ENCODE measurements at places on chromosomes 13 and 19.

DNA sequence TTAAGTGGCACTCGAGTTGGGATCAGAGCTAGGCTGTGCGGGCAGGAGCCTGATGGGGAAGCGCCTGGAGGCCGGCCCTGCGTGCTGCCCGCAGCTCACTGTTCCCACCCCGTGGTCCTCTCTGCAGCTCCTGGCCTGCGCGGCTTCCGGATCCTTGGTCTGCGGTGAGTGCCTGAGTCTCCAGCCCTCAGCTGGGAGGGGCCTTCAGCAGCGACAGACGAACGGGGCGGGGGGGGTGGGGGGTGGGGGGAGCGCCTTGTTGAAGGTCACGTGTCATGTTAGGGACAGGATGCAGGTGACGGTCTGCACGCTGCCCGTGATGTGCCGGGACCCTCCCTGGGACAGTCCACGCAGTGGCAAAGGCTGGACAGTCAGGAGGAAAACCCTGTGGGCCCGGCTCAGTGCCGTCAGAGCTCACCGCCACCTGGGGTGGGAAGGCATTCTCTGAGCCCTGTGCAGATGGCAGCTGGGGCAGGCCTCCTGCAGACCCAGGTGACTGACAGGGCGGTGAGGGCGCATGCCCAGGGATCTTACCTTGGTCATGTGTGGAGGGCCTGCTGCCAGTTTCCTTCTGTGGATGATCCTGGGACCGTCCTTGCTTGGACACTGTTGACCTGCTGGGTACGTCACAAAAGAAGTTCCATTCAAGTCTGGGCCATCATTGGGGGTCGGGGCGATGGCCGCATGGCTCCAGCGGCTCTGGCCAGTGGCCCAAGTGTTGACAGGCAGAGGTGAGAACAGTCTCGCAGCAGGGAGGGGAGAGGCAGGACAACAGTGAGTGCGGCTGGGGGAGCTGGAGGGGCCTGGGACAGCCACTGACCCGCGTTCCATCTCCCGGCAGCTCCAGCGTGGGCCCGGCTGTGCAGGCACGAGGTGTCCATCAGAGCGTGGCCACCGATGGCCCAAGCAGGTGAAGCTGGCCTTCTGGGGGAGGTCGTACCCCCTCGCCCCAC lies 4.3 kb downstream of the NDUFS7 start:
- no peak for DNase-seq

DNA sequence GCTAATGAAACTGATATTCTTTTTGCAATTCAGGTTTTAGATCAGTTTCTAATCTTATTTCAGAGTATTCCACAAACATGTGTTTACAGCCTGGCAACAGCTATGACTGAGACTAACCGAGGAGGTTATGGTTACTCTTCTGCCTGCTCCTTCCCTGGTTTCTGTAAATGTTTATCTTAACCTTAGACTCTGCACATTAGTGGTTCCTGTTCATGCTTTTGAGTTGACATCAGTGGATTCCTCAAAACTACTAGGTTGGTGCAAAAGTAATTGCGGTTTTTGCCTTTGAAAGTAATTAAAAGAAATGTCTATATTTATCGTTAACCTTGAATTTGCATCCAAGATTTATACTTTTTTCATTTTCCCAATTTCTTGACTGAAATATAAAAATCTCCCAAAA lies 237.0 kb upstream of the TSHZ3 start:
- DNase-seq: no peak

- DNase-seq: no peak
Measured at GRCh38 chr13:89082623-89083022, 1411.5 kb downstream of the SLITRK5 start.

- DNase-seq: peak; percentile 55
Measured at GRCh38 chr19:16897029-16897855, 8.4 kb downstream of the F2RL3 start.

DNA sequence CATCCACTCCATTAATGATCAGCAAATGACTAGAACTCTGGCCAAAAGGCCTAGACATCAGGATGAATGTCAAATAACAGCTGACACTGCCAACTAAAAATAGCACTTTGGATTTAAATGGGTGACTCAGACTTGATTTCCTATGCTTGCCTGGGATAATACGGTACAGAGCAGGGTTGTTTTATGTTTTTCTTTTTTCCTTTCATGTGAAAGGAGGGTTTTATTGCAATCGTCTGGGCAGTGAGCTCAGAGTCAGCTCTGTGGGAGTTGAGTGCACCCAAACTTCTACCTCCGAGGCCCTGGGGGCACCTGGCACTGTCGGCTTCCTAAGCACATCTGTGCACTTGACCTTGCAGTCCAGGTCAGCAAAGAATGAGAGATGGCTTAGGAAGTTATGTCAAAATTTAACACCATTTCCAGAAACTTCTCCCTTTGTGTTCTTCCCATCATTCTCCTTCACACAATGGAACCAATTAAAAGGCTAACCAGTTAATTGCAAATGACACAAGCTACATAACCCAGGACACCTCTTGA lies 134.1 kb downstream of the LACC1 start:
- no peak for DNase-seq
